ENCODE measurements at places on chromosomes 2 and 18.

GRCh38 chr18:69936191-69936558 is 11.5 kb downstream of the CD226 start:
- DNase-seq: no peak

DNA sequence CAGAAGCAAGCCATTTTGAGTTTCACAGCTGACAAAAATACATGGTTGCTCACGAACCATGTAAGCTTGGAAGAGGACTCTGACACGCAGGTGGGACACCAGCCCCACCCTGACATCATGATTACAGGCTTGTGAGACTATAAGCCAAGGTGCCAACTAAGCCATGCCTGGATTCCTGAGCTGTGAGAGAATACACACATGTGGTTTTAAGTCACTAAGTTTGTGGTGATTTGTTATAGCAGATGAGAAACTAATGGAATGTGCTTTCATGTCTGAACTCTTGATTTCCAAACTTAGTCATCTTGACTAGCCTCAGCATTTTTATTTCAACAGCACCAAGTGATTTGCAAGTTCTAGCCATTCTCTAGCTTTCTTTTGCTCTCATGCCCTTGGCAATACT is 676.1 kb upstream of the CELF4 start:
- no peak for DNase-seq

GRCh38 chr2:239636808-239637207 is 236.0 kb upstream of the HDAC4 start:
- DNase-seq: no peak

- no peak for DNase-seq
Observed at GRCh38 chr2:61443342-61444041, 27.4 kb downstream of the USP34 start.

GRCh38 chr2:208033701-208034502 is 8.6 kb upstream of the PLEKHM3 start:
- DNase-seq: no peak

DNA sequence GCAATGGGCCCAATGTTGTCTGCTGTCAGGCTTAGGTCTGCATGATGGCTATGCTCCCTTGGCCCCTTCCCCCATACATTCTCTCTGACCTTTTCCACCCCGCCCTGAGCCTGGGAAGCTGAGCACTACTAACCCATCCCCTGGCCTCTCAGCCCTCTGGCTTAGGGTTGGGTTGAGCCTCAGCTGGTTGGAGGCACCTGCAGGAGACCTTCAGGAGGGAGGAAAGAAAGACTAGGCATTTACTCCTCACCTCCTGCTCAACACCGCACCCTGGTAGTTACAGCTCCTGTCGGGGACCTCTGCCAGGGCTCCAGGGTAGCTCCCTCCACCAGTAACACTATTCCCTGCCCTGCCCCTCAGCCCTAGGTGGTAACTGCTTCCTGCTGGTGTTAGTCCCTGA is 80.5 kb downstream of the GALNT14 start:
- no peak for DNase-seq

GRCh38 chr2:208548700-208549099 is 142.1 kb downstream of the PTH2R start:
- DNase-seq: no peak

DNA sequence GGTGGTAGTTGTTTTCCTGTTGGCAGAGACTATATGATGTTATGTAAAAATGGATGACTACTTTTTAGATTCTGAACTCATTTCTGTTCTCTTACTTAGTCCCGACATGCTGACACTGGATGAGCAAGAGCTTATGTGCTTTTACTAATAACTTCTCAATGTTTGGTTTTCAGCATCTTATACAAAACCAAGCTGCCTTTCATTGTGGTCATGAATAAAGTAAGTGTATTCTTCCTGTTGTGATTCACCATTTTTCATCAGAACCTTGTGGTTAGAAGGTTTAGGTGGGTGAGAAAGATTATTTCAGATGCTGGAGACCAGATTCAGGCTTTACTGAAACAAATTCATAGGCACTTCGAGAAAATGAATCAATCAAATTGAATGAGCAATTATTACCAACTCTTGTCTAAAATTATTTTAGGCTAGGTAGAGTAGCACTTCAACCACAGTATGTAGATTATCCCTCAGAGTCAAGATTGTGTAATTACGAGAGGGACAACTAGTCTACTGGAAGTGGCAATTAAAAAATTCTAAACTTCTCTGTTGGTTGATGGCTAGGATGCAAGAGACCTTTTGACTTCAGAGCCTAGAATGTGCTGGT is 9.3 kb downstream of the GPN1 start:
- no peak for DNase-seq

DNA sequence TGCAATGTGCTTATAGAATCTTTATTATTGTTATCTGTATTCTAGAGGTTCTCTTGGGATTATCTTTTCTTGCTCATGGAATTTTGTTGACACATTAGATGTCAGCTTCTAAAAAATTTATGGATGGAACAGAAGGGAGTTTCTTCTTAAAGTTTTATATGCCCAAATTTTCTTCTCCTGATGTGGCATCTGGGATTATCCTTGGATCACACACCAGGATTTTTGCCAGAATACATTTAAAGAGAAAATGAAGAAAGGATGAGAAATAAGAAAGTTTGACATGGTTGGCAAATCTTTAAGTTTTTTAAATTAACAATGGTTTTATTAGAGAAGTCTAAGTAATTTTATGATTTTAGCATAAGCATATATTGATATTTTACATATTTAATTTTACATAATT is 706.7 kb upstream of the TMEFF2 start:
- DNase-seq: no peak

Data from hippocampal formation (tissue), 2 donors.